ENCODE measurements at places on chromosomes 7 and 10.

DNA sequence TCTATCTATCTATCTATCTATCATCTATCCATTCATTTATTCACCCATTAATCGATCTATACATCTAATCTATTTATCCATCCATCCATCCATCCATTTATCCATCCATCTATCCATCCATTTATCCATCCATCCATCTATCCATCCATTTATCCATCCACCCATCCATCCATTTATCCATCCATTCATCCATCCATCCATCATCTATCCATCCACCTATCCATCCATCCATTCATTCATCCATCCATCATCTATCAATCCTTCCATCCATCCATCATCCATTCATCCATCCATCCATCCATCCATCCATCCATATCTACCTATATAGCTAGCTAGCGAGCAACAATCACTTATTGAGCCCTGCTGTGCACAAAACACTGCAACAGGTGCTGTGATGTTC, 953.1 kb upstream of the ZNF722 start:
- no peak for DNase-seq

DNA sequence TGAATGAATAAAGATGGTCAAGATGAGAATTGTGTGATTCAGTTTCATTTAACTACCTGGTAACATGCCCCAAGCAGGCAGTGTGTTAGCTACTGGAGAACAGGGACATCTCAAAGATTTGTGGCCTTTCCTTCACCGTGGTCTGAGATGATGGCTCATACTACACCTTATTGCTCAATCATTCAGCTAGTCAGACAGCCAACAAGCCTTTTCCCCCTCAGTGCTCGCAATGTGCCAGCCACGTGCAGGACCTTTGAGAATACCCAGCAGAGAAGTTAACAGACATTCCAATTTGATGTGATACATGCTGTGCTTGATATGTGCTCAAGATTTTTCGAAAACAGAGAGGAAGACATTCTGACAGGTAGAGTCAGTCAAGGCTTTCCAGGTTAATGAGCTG, 562.8 kb downstream of the SUGCT start:
- DNase-seq: peak; percentile 47

DNA sequence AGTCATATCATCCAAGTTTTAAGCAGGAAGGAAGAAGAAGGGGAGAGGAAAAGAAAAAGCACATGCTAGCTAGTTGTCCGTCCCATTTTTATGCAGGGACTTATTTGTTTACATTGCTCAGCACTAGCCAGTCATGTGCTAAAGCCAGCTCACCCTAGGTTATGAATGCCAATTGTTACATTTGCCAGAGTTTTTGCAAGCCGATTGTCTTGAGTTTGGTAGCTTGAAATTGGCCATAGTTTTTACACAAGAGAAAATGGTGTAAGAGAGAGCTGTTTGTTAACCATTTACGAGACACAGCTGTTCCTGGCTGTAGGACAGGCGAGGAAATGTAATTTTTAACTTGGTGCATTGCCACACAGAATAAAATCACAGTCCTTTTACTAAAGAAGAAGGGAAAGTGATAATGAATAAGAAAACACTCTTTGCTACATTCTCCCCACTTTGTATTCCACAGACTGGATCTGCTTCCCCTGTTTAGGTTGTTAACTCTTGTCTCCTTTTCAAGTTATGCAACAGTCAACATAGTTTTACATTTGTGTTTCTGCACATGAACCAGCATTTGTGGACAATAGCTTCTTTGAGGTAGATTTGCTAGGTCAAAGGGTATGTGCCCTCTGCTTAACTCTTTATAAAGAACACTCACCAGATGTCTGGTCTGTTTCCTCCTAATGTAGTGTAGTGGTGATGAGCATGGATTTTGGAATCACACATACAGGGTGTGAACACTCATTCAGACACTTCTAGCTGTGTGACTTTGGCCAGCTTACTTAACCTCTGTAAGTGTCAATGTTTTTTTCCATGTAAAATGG, 357.2 kb downstream of the LRMDA start:
- DNase-seq: no peak

GRCh38 chr7:47953822-47954221, 5.6 kb upstream of the PKD1L1 start:
- no peak for DNase-seq

DNA sequence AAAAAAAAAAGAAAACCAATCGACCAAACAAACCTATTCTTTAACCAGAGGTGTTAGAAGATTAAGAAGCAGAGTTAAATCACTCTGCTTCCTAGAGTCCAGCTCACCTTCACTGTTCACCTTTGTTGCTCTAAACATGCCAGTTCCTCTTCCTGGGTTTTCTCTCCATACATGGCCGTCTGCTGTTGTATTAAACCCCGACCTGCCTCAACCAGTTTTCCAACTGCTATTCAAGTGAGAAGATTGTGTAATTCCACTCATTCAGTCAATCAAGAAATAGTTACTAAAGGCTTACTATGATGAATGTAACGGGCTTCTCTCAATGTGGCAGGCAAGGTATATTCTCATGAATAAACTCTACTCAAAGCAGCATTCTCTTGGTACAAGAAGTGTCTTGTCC, 8.8 kb downstream of the AASS start:
- no peak for DNase-seq

DNA sequence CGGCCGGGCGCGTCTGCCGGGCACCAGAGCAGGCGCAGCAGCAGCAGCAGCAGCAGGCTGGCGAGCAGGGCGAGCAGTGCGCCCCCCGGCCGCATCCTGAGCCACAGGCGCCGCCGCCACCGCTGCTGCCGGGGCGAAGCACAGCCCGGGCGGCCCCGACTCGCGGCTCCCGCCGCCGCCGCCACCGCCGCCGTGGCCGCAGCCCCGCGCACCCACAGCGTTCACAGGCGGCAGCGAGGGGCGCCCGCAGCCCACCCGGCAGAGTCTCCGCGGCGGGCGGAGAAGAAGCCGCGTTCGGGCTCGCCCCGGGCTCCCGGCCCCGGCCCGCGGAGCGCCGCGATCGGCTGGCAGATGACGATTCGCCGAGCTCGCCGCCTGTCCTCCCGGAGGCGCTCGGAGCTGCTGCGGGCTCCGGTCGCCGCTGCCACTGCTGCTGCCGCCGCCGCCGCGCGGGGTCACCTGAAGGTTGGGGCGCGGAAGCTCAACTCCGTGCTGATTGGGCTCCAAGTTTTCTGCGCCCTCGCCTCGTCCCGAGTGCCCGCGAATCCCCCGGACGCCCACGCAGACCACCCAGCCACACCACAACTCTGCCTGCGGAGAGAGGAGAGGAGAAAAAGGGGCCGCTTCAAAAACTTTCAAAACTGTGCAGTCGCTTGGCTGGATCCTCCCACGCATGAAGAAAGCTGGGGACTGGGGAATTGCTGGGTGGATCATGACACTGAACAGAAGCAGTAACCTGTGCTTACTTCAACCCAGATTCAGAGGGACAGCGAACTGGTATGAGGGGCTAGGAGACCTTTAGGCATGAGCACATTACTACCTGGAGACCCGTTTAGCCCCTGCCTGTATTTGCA, at the start of gene ST8SIA6:
ST8SIA6 (minus strand) TSS at position 435 of the 854 bp plus-strand sequence; CDS start at position 95, 340 bp downstream.
- DNase-seq: peak; percentile 55

DNA sequence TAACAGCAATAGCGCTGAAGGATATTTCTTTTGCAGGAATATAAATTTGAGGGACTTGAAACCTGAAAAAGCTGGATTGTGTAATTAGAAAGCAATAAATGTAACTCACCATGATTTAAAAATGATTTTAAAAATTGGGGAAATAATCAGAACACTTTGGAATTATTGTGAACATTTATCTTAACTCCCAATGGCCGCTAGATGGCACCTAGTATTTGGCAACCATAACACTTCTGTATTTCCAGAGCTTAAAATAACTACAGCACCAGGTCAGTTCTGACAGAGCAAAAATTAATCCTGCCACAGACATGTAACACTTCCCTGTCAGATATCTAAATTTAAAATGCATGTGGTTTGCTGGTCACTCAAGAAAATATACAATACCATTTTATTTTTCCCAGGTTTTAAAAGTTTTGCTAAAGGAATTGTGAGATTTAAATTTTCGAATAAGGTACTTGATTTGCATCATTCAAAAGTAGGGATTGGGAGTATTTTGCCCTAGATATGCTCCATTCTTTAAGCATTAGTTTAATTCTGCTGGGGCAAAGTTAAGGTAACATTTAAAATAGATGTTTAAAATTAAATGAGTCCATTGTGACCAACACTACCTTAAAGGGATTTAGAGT, 144.5 kb downstream of the PPP1R3A start:
- peak; percentile 41 for DNase-seq

DNA sequence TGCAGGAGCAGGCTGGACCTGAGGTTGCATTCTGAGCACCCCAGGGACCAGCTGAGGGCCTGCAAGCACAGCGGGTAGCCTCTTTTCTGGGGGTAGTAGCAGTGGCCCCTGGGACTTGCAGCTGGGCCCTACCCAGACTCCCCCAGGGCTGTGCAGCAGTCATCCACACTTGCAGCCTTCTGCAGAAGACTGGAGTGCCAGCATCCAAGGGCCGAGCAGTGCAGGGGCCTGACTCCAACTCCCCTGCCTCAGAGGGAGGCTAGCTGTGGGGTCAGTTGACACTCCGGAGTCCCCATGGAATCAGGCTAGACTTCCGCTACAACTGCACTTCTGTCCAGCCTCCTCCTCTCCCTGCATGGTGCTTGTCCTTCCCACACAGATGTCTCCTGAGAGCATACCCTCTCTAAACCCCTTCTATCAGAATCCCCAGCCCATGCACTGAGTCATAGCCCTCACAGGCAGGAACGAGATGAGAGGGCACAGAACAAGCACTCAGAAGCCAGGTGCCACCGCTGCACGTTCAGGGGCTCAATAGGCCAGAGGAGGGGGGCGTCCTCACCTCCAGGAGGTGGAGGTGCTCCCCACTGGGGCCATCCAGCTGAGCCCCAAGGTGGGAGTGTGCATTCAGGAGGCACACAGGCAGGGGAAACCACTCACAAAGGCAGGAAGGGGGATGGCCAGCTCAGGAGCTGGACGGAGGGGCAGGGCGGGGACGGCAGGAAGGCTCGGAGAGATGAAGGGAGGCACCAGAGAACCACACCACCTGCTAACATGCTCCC, 7.5 kb downstream of the RASGEF1A start:
- no peak for DNase-seq

DNA sequence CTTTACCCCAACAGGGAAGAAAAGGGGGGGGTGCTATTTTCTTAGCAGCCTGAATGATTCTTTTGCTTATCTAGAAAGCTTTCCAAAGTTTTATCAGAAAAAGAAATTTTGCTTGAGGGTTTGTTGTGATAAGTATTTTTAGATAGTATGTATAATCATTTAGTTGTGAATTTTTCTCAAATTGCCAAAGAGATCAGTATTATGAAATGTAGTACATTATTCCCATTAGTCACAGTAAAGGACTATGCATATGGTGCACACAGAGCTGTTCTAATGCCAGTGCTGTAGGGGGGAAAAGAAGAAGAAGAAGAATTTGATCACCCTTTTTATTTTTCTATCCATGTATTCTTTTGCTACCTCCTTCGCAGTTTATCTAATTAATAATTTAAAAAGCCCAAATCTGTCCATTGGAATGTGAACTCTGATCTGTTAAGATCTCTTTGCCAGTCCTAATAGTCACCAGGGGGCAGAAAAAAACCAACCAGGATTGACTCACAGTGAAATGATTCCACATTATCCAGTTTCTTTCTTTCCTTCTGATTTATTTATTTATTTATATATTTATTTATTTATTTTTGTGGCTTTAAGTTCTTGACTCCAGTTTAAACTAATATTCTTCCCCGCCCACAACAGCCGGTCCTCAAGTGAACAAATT, 4.7 kb downstream of the RBM20 start:
- no peak for DNase-seq

- DNase-seq: no peak
Measured at GRCh38 chr7:116145245-116145852, 65.0 kb upstream of the TES start.

- no peak for DNase-seq
Measured at GRCh38 chr10:43921478-43921877, 272.8 kb upstream of the ZNF32 start.

GRCh38 chr10:112535531-112535951, 88.5 kb downstream of the VTI1A start:
- no peak for DNase-seq

- DNase-seq: peak; percentile 6
Measured at GRCh38 chr10:26486304-26486703, 48.2 kb downstream of the APBB1IP start.

DNA sequence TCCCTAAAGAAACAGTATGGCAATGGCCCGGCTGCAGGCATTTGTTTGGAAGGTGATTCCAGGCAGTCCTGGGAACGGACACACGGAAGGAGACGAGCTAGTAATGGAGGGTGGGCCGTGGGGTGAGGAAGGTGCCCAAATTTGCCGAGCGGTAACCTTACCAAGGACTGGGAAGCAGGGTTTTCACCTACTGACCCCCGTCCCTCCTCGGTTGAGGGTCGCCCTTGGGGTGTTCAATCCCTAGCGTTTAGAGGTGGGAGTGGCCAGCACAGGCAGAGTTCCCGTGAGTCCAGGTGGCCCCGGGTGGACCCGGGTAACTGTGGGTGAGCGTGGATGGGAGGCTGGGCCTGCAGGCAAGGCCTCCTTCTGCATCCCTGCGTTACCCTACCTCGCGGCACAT, 198.8 kb downstream of the TCERG1L start:
- DNase-seq: no peak

DNA sequence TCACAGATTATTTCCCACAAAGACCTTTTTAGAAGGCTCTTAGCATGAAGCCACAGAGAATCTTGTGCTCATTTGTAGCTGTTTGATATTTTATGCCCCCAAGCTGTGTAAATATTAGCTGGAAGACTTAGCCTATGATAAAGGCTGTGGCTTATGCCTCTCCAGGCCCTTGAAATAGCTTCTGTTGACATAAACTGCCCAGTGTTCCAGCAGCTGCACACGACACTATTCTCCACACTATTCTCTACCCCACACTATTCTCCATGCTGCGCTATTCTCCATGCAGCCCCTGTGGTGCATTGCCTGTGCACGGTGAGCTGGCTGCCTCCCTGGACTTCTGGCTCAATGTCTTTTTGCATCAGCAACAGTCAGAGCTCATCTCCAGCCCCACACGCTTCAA, 13.1 kb downstream of the DDC start:
- DNase-seq: no peak

DNA sequence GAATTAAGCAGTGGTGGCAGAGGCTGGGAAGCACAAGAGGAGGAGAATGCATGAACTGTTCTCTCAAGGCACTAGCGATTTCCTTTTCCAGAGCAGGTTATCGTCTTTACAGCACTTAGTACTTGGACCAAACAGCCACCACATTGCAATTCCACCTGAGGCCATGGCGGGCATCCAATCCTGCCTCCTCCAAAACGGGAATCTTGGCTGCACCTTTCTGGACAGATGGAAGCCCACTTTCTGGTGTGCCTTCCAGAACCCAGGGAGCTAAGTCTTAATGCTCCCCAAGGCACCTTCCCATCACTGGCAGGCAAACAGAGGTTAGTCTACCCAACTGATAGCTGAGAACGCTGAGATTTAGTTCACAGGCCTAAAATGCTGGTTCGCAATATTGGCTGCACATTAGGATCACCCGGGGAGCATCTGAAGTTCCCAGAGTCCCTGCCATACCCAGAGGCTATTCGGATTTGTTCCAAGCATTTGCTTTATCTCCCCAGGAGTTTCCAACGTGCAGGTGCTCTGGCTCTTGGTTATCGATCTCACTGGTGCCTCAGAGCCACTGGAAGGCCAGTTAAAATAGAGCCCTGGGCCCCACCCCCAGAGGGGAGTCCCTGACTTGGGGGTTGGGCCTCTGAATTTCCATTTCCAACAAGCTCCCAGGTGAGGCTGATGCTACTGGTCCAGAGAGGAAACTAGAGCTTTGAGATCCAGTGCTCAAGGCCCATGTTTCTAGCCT, 62.2 kb downstream of the KCNMA1 start:
- DNase-seq: no peak

- DNase-seq: no peak
Measured at GRCh38 chr7:32147546-32148268, 77.5 kb upstream of the PDE1C start.
